ENCODE measurements at places on chromosomes 2 and 18. TPM values are rescaled to one million over a fixed set of nuclear protein-coding genes. Genes with fewer than 3 reads are reported as not detected.

DNA sequence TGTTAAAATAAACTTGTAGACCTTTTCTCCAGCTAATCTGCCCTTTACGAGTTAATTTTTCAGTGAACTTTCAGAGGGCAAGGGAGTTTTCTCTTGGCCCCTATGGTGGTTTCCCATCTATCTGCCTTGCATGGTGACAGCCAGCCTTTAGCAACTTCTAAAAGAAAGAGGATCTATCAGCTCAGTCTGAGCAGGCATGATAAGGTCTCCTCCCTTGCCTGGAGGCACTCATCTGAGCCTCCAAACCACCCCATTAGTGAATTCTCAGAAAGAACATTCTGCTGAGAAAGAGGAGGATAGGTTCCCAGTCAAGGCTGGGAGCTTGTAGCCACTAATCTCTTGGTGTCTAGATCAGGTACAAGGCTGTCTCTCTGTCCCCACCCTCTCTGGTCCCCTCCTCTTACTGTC, 10.7 kb upstream of the GYPC start:
- peaks cover 19% of the 10 kb centered on the region for H3K27me3 ChIP-seq
- H3K4me1 ChIP-seq: no peaks in the 10 kb centered on the region
- DNase-seq: no peak
- no peak overlapping the region for H3K4me3 ChIP-seq

DNA sequence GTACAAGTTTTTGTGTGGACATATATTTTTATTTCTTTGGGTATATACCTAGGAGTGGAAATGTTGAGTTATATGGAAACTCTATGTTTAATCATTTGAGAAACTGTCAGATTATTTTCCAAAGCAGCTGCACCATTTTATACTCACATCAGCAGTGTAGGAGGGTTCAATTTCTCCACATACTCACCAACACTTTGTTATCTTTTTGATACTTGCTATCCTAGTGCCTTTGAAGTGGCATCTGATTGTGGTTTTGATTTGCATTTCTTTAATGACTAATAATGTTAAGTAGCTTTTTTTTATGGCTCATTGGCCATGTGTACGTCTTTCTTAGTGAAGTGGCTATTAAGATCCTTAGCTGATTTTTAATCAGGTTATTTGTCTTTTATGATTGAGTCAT, 64.7 kb upstream of the SLC8A1 start:
- peaks cover 8% of the 10 kb centered on the region for H3K4me1 ChIP-seq
- H3K36me3 ChIP-seq: 0 out of 2 replicates have a peak, but pooled peaks cover 3% of the 10 kb centered on the region
- H3K4me3 ChIP-seq: no peak overlapping the region

GRCh38 chr2:45233301-45233700, 224.0 kb upstream of the SIX2 start:
- no peaks in the 10 kb centered on the region for H3K27me3 ChIP-seq
- peaks cover 15% of the 10 kb centered on the region for H3K4me1 ChIP-seq
- no peak overlapping the region for H3K27ac ChIP-seq
- peak; percentile 19 for DNase-seq

Gene TRAF3IP1
- 7.2 TPM for total RNA-seq

DNA sequence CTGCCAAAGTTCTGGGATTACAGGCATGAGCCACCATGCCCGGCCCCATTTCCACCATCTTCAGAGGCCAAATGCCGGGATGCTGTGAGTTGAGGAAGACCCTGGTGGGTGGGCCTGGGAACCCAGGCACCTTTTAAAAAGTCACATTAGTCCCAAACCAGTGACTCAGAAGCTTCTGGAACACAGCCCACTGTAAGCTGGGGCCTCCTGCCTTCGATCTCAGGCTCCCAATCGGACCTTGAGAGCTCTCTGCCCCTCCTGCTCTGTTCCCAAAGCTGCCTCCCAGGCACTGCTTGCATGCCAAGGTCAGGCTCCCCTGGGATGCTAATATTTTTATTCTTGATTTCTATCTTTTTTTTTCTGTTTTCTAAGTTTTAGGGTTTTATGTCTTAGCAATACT, 4.2 kb downstream of the ADCY3 start:
- peaks cover 6% of the 10 kb centered on the region for H3K4me1 ChIP-seq
- no peaks in the 10 kb centered on the region for H3K27me3 ChIP-seq
- peak; percentile 41 for DNase-seq

DNA sequence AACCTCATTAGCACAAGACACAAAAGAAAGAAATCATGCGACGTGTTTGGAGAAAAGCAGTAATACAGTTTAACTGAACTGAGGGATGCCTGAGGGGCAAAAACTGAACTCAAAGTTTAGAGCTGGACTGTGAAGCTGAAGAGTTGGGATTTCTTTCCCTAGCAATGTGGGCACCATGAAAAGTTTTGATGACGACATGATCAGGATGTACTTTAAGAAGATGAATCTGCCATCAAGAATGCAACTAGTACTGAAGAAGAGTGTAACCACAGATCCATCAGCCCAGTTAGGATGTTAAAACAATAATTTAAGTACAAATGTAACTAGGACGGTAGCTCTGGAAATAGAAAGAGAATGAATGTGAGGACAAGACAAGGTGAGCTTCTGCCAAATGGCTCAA, 196.2 kb downstream of the VWC2L start:
- H3K36me3 ChIP-seq: no peaks in the 10 kb centered on the region
- DNase-seq: no peak
- no peak overlapping the region for H3K4me3 ChIP-seq
- no peak overlapping the region for H3K27ac ChIP-seq
- no peaks in the 10 kb centered on the region for H3K27me3 ChIP-seq
- no peaks in the 10 kb centered on the region for H3K4me1 ChIP-seq

Gene ZNF521
- 12.1 TPM for total RNA-seq

Gene ANKRD23
- 1.1 TPM for total RNA-seq

GRCh38 chr2:109554758-109555157, 59.0 kb downstream of the SEPTIN10 start:
- peaks cover 31% of the 10 kb centered on the region for H3K4me1 ChIP-seq
- no peak overlapping the region for H3K4me3 ChIP-seq
- H3K36me3 ChIP-seq: peaks cover 16% of the 10 kb centered on the region

DNA sequence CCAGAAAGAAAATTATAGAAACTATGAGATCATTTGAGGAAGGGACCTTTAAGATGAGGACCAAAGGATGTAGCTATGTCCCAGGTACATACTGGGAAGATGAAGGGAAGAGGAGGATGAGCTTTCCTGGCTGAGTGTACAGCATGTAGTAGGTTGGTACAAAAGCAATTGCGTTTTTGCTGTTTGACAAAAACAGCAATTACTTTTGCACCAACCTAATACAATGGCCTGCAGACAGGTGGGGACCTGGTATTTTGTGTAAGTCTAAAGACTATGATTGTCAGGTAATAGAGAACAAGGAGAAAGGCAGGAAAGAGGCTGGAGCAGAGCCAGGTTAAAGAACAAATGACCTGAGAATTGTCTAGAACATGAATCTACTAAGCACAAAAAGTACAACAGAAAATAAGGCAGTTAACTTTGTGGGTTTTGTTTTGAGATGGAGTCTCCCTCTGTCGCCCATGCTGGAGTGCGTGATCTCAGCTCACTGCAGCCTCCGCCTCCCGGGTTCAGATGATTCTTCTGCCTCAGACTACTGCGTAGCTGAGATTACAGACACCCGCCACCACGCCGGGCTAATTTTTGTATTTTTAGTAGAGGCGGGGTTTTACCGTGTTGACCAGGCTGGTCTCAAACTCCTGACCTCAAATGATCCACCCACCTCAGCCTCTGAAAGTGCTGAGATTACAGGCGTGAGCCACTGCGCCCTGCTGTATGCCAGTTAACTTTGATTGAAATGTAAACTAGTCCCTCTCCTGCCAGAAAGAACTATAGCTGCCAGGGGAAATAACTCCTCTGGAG, 3.2 kb upstream of the TGOLN2 start:
- no peak overlapping the region for H3K4me3 ChIP-seq
- H3K4me1 ChIP-seq: 0 out of 2 replicates have a peak, but pooled peaks cover 7% of the 10 kb centered on the region
- no peak overlapping the region for H3K27ac ChIP-seq
- no peaks in the 10 kb centered on the region for H3K27me3 ChIP-seq

- H3K4me1 ChIP-seq: peaks cover 84% of the 10 kb centered on the region
- no peaks in the 10 kb centered on the region for H3K36me3 ChIP-seq
- H3K27ac ChIP-seq: peak overlapping the region; percentile 89
- no peaks in the 10 kb centered on the region for H3K27me3 ChIP-seq
- H3K4me3 ChIP-seq: no peak overlapping the region
These were observed 63.2 kb downstream of the ZEB2 start for GRCh38 chr2:144456680-144457079.

Gene RFX8
- total RNA-seq: 5.1 TPM

- H3K27ac ChIP-seq: no peak overlapping the region
- no peaks in the 10 kb centered on the region for H3K36me3 ChIP-seq
- peak; percentile 0 for DNase-seq
These were observed 326.4 kb downstream of the NR4A2 start for GRCh38 chr2:156005999-156006712.

Gene MAP3K19
- not detected for total RNA-seq

- H3K27me3 ChIP-seq: no peaks in the 10 kb centered on the region
- DNase-seq: no peak
- H3K36me3 ChIP-seq: no peaks in the 10 kb centered on the region
These were observed 23.3 kb downstream of the OTOF start for GRCh38 chr2:26454561-26455001.

Gene HOXD13
- total RNA-seq: 3.8 TPM

Gene ASIC4
- total RNA-seq: 0.43 TPM

DNA sequence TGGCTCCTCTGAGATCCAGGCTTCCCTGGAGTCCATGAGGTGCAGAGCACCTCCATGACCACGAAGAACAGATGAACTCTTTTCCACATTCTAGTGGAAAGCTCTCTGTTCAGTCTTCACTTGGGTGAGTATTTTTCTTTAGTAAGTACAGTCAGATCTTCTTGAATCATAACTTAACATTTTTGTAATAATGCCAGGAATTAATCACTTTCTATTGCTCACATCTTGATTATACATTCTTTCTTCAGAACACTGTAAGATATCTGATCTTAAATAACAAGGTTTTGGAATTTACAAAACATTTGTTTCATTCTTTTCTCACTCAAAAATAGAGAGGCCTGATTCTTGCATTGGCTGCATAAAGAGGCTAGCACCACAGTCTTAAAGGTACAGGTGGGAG, 45.4 kb upstream of the RND3 start:
- no peaks in the 10 kb centered on the region for H3K27me3 ChIP-seq
- peaks cover 63% of the 10 kb centered on the region for H3K4me1 ChIP-seq
- H3K36me3 ChIP-seq: no peaks in the 10 kb centered on the region
- peak overlapping the region; percentile 92 for H3K27ac ChIP-seq
- DNase-seq: peak; percentile 84

Gene SEPTIN10
- 152 TPM for total RNA-seq

GRCh38 chr2:36800381-36800780, 103.9 kb downstream of the VIT start:
- peaks cover 4% of the 10 kb centered on the region for H3K27me3 ChIP-seq
- no peak for DNase-seq
- no peak overlapping the region for H3K4me3 ChIP-seq
- no peaks in the 10 kb centered on the region for H3K4me1 ChIP-seq
- no peak overlapping the region for H3K27ac ChIP-seq

Gene EIPR1
- 50.2 TPM for total RNA-seq

Gene RTTN
- total RNA-seq: 19.3 TPM

DNA sequence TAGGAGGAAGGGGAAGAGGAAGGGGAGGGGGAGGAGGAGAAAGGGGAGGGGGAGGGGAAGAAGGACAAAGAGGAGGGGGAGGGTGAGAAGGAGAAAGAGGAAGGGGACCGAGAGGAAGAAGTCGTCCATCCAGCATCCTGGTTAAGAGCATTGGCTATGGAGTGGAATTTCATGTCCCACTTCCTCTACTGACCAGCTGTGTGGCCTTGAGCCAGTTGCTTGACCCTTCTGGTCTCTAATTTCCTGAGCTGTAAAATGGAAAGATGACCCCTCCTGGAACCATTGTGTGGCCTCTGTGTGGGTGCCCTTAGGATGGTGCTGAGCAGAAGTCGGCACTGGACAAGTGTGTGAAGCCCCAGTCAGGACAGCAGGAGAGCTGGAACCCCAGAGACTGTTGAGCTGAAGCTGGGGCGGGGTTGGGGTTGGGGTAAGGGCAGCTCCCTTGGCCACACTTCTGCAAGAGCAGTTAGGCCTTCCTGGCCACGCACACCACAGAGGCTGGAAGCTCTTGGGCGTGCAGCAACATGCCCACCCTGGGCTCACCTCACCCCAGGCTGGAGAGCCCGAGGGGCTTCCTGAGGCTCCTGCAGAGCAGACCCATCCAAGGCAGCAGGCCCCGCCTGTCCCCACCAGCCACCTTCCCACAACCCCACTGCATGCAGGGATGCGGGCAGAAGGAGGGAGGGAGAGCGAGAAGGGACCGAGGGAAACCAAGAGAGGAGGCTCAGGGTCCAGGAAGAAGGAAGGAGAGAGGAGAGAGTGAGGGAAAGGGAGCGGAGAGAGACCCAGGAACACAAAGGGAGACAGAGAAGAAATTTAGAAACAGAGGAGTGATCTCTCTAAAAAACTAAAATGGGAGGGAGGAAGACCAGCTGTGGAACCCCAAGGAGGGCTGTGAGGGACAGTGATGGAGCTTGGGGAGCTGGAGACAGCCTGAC, 16.2 kb downstream of the ADRA2B start:
- DNase-seq: no peak
- no peaks in the 10 kb centered on the region for H3K36me3 ChIP-seq
- no peaks in the 10 kb centered on the region for H3K27me3 ChIP-seq
- no peaks in the 10 kb centered on the region for H3K4me1 ChIP-seq
- no peak overlapping the region for H3K4me3 ChIP-seq

- no peaks in the 10 kb centered on the region for H3K27me3 ChIP-seq
- no peak overlapping the region for H3K4me3 ChIP-seq
- peaks cover 28% of the 10 kb centered on the region for H3K4me1 ChIP-seq
- H3K27ac ChIP-seq: no peak overlapping the region
- H3K36me3 ChIP-seq: peaks cover 23% of the 10 kb centered on the region
These were observed 74.3 kb downstream of the XRCC5 start for GRCh38 chr2:216183462-216183861.

DNA sequence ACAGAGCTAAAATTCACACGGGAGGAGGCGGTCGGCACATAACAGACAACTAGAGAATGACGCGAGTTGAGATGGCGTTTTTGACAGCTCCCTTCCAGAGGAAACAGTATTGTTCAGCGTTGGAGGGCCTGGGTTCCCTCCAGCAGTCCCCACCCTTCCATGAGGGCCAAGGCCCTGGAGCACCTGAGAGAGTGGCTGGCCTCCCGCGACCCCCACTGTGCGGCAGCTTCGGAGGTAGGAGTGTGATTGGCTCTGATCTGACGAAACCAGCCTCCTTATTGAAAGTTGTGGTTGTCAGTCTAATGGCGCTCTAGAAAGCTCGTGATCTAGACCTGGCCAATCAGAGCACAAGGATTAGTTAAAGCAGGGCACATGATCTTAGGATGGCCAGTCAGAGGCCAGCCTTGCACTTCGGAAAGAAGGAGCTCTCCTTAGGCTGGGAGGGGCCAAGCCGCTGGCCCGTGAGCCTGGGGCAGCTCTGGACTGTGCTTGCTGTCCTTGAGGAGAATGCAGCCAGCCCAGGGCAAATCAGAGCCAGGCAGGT, 104.5 kb upstream of the CELF4 start:
- DNase-seq: no peak
- no peaks in the 10 kb centered on the region for H3K4me1 ChIP-seq
- no peaks in the 10 kb centered on the region for H3K36me3 ChIP-seq
- no peak overlapping the region for H3K4me3 ChIP-seq
- H3K27ac ChIP-seq: no peak overlapping the region

DNA sequence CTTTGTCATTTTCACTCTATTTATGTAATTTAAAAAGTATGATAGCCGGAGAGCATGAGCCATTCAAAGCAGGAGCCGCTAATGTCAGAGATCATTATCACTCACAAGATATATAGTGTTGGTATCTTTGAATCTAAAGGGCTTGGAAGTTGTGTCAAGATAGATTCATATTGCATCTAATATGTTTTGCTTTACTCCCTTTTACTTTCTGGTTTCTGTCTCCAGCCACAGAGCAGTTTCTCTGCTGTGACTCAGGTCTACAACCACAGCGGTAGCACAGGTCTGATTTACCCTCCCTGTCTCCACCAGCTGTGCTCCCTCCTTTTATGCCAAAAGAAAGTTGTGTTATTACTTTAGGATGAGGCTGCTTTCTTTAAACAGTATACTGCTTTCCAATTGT, 424.0 kb downstream of the ARHGAP15 start:
- H3K27me3 ChIP-seq: no peaks in the 10 kb centered on the region
- no peak overlapping the region for H3K4me3 ChIP-seq
- DNase-seq: no peak
- H3K4me1 ChIP-seq: no peaks in the 10 kb centered on the region

Measured in GM23248 (cell line).